Fibroblast of mammary gland (primary cell): ENCODE measurements at places on chromosomes 16 and 17.

GRCh38 chr16:77945126-77945525, 77.2 kb upstream of the CLEC3A start:
- DNase-seq: no peak

DNA sequence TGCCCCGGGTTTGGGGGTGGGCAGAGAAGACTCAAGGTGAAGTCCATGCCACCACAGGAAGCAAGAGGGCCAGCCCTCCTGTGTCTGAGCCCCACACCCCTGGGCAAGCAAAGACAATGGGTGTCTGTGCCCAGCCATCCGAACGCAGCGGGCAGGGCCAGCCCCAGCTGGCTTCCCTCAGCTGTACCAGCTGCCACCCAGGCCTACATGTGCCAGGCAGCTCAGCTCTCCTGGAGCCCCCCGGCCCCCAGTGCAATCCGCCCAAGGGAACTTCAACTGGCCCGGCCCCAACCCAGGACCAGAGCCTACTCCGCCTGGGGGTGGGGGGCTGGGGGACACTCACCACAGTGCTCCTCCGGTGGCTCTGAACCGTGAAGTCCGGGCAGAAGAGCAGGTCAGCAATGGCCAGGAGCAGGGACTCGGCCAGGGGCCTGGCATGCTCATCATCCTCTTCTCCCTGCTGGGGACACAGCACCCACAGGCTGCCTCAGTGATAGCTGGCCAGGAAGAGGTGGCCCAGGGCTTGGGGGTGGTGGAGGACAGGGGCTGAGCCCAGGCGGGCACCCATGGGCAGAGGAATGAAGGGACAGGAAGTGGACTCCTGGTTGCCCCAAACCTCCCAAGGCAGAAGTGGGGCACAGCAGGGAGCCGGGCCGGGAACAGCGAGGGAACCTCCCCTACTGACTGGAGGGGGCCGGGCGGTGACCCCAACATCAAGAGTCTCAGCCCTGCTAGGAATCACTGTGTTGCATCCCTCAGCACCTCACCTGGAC, 9.8 kb downstream of the HID1 start:
- DNase-seq: no peak

DNA sequence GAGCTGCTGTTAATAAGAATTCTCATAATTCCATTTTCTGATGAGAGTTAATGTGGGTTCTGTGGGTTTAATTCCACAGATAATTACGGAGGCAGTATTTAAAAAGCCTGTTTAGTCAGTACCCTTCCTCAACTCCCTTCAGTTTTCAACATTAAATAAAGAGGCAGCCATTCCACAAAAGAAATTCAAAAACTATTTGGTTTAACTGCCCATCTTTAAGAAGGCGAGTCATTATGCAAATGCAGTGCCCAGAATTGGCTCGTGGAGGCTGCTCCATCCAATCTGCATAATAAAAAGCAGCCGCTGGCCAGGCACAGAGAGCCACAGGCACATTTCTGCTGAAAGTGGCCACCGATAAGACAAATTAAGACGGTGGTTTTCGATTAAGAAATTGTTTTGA, 194.4 kb upstream of the TOX3 start:
- no peak for DNase-seq

DNA sequence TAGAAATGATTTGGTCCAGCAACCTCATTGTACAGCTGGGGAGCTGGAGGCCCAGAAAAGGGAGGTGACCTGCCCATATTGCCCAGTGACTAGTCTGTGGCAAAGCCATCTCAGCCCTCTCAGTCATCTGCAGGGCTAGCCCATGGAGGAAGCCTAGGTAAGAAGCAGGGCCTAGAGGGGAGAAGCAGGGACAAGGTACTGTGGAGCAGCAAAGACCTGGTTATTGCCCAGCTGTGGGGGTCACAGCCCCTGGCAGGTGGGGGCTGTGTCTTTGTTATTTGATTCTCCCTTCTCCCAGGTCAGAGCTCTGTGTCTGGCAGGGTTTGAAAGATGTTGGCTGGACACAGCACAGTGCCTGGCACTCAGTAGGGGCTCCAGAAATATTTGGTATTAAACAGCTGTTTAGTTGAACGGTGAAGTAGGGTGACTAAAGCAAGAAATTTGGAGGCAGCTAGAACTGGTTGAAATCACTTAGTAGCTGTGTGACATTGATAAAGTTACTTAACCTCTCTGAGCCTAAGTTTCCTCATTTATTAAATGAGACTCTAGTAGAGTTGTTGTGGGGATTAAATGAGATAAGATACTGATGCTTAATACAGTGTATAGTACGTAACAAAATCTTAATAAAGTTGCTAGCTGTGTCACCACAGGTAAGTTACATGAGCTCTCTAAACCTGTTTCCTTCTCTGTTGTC, 17.3 kb downstream of the CCR7 start:
- DNase-seq: no peak

DNA sequence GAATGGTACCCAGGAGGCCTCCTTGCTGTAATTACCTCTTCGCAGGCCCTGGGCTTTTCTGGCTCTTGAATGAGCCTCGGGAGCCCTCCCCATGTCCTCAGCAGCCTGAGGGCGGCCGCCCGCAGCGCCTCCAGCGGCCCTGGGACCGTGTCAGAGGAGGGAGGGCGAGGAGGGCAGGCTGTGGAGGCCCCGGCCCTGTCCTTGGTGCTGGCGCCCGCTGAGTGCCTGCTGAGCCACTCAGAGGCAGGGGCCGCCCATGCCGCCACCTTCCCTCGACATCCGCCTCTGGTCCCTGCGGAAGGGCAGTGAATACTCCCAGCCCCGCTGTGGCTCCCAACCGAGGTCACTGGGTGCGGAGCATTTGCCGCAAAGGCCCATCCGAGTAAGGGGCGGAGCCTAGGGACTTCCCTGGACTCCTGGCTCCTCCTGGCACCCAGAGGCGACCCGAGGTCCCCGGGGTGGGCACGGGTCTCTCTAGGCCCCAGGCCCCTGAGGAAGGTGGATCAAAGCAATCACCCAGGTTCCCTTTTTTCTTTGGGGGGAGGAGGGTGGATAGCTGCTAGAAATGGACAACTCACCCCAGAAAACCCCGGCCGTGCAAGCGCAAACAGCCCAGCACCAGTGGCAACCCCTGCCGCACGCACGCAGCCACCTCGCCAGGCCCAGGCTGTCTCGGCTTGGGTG, 2.8 kb downstream of the RBFOX3 start:
- DNase-seq: peak; percentile 5

DNA sequence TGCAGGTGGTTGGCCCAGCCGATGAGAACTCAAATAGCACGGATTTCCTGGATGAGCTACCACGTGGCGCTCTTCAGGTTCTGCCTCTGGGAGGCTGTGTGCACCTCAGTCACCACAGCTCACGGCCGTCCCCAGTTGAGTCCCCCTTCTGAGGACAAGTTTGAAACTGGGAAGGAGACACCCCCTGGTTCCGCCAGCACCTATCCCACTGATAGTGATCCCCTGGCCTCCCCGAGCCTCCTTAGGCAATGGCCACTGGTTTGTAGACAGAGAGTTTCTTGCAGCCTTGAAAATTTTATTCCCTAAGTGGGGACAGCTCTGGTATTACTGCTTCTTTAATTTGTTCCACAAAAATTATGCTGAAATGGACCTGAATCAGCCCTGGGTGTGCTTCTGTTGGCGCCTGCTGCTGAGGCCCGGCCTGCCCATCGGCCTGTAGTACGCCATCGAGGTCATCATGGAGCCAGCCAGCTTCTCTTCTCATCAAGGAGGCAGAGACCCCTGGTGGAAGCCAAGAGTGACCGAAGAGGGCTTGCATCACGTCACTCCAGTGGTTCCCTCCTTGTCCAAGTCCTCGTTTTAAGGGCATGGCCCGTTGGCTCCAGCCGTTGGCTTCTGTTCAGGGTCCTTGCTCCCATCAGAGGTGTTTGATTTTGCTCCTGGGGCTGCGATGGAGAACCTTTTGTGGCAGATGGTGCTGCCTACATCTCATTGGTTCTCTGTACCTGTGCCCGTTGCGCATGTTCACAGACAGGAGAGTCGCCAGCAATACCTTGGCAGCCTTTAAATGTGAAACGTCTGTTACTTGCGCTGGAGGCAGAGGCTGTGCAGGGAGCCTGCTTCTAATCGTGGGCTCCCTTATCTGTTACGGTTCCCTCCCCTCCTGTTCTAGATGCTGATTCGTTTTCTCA, 9.3 kb downstream of the SMCR8 start:
- DNase-seq: peak; percentile 11

- DNase-seq: no peak
These were observed 9.1 kb downstream of the UNC13D start for GRCh38 chr17:75834928-75835653.

DNA sequence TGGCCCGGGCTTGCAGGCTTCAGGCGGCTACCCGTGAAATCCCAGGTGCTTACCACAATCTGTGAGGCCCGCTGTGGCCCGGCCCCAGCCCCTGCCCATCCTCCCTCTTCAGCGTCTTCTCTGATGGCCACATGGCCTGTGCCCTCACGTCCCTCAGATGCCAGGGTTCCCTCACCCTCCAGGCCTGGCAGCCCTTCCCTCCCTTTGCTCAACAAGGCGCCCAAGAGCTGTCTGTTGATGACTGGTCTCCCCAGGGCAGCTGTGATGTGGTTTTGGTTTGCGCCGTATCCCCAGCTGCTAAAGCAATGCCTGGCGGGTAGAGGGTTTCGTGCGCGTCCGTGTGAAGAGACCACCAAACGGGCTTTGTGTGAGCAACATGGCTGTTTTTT, 35.1 kb downstream of the PMM2 start:
- DNase-seq: no peak

DNA sequence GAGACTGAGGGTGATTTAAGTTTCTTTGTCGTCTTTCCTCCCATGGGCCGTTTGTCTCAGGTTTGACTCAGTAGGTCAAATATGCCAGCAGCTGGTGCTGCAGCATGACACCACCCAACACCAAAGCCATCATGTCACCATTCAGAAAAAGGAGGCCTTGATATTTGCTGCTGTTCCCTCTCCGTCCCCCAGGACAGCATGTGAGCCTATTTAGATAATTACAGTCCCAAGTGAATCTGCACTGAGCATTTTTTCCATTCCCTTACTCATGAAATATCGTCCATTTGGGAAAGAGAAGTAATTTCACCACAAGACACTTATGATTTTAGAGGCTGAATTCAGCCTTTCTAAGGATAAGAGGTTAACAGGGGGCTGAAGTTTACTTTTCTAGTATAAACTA, 62.2 kb upstream of the ADORA2B start:
- no peak for DNase-seq

DNA sequence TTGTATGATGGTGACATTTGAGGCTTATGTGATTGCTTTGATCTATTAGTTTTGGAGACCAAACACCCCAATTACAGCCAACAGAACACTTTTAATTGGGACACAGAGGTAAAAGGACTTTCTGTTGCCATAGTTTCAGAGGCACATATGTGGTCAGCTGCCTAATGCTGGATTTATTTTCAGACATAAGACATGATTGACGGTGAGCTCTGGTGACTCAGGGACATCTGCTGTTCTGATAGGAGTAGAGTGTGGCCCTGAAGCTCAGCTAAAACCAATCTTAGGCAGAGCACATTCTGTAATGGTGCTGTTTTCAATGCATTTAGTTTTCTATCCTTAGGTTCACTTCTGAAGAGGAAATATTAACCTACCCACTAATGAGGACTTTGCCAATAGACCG, 247.1 kb downstream of the UTP18 start:
- no peak for DNase-seq

- DNase-seq: peak; percentile 10
These were observed 888 bp downstream of the ACSM5 start for GRCh38 chr16:20410121-20410723.

DNA sequence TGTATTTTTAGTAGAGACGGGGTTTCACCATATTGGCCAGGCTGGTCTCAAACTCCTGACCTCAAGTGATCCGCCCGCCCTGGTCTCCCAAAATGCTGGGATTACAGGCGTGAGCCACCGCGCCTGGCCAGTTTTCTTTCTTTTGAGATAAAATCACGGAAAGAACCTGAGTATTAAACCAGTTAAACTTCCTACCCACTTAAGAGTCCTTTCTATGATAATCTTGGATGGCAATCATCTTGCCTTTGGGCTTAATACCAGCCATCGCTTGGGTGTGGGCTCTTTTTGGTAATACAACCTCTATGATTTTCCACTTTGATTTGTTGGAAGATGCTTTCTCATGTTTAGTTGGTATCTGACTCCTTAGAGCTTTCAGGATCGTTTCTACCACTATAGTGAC, 24.0 kb downstream of the PITPNC1 start:
- DNase-seq: no peak

- DNase-seq: peak; percentile 100
These were observed 50.9 kb downstream of the CDH11 start for GRCh38 chr16:65070831-65071432.

DNA sequence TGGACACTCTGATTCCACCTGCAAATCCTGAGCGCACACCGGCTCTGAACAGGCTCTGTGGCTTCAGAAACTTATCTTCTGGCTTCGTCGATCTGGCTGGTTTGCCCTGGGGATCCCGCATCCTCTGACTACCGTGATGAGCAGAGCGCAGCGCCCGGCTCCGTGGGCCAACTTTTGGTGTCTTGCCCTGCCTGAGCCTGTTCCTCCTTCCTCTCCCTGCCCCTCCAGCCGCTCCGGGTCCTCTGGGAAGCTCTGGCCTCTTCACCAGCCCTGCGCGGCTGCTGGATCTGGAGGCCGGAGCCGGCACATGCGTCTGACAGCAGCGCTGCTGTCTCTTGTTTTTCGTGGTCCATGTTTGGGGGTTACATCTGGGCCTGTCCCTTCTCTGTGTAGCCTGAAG, 65.6 kb downstream of the JPH3 start:
- DNase-seq: no peak

- DNase-seq: peak; percentile 38
These were observed 16.6 kb downstream of the TUBD1 start for GRCh38 chr17:59876107-59876506.

DNA sequence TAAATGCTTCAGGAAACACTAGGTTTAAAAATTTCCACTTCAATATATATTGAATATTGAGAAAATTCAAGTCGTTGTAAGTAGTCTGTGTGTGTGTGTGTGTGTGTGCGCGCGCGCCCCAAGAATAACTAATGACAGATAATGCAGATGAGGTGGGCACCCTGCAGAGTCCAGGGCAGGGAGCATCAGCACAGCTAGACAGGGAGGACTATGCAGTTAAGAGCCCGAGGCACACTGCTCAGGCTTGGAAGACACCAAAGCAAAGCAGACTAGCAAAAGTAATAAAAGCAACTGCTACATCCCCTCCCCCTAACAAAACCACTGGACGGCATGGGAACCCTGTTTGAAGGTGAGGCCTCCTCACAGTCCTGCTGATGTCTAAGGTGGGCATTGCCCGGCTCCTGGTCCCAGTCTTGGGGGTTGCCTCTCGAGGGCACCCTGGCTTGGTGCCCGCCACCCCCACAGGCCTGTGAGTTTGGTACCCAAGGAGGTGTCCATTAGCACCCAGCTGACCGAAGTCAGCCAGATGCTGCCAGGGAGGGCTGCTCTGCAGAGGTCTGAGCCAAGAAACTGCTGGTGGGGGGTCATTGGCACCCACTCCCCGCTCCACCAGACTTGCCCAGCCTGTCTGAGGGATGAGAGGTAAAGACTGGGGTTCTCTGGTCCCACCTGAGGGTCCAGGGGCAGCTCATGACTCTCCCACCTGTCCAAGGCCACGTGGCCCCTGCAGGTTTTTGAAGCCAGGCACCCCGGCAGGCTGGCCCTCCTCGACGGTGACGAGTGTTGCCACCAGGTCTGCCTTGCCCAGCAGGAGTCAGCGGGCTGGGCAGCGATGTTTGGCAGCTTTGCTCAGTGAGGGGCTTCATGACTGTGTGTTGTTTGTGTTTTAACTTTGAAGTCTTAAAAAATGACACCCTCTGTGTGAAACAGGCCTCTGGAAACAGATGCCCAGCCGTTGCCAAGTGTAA, 18.7 kb downstream of the LRRC75A start:
- DNase-seq: no peak
